NCI-H1092 treated with DMSO at 0.1 percent for 48 hours (cell line): ENCODE measurements at places on chromosomes 13 and 19.
A peak's percentile ranks its signal among the peaks of the same experiment; 100 is the strongest.

GRCh38 chr13:98677398-98677797 lies 75.1 kb downstream of the SLC15A1 start:
- DNase-seq, result no peak

- peak; percentile 71 for DNase-seq
These were observed 8.4 kb downstream of the PEAK3 start for GRCh38 chr19:2273356-2274184.

GRCh38 chr19:52351512-52351911 lies 15.5 kb downstream of the ZNF610 start:
- DNase-seq, result no peak

DNA sequence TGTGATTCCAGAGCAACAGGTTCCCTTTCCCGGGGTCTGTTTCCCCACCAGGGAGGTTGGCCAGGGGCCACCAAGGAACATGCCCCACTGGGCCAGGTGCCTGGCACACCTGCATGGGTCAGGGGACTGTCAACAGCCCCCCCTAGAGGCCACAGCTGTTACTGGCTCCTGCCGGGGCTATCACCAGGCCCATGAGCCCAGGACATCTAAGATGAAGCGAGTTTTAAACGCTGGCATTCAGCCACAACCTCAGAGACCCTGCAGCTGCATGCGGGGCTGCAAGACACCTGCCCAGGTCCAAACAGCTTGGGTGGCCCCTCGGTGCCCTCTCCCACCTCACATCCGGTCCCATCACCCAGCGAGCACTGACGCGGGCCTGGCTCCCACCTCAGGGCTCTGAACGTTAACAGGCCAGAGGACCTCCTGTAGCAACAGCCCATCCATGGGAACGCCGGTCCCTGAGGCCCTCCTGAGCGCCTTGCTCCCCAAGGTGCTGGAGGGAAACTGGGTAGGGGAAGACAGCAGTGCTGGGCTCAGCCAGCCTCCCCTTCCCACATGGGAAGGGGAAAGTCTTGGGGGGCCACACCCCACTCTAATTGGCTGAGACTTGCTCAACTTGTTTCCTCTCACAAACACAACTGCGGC lies 12.0 kb downstream of the KHSRP start:
- peak; percentile 18 for DNase-seq

DNA sequence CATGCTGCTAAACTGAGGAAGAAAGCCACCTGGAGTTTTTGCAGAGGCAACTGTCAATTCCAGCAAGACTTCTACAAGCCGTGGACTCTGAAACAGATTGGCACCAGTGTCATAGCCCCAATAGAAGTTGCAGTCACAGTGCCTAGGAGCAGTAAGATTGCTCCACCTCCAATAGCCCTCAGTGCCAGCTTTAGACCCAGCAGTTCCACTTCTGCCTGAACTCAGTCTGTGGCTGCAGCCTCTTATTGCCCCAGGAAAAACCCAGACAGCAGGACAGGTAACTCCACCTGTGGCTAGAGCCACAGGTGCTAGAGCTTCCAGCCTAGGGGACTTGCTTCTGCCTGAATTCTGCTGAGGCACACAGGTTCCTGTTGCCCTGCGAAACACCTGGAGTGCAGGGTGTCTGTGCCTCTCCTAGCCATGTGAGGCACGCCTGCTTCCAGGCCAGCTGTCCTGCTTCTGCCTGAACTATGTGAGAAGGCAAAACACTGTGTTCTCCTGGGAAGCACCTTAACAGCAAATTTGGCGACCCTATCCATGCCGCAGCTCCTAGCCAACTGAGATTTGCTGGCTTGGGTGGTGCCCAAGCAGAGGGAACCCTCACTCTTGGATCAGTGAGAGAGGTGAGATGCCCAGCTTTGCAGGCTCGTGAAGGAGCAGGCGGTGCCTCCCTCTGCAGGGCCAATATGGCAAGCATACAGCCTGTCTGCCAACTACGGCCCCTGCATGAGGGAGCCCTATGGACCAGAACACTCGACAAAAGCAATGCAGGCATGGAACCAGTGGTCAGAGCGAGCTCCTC lies 607.6 kb downstream of the PCDH17 start:
- no peak for DNase-seq

DNA sequence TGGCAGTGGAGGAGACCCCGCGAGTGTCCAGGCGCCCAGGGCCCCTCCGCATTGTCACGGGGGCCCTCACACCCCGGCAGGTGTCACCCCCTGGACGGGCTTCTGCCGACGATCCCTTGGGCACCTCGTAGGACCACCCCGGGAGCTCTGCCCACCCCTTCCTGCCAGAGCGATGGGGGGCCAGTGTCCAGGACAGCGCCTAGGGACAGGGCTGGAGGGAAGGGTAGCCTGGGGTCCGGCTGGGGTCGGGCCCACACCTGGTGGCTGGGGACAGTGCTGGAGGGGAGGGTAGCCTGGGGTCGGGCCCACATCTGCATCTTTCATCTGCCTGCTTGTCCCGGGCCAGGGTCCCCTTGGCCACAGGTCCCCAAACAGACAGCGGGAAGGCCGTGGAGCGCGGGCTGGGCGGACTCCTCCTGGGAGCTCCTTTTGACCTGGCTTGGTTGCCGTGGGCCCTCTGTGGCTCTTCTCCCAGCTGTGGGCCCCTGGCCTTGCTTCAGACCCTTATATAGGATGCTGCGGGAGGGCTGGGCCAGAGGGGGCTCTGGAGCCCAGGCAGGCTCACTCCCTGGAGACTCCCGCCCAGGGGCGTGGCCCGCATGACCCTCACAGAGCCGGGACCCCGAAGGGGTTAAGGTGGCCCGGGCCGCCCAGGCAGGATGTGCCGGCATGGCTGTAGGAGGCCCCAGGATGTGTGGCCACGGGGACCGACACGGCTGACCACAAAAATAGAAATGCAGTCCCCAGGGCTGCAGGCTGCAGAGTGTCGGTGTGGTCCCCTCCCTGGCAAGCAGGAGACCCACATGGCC lies 74.1 kb upstream of the MCF2L start:
- DNase-seq, result no peak

- DNase-seq, result no peak
These were observed 3.0 kb downstream of the PEG3 start for GRCh38 chr19:56837492-56838023.

- peak; percentile 92 for DNase-seq
These were observed 816.9 kb upstream of the SLC10A2 start for GRCh38 chr13:103883164-103883563.

DNA sequence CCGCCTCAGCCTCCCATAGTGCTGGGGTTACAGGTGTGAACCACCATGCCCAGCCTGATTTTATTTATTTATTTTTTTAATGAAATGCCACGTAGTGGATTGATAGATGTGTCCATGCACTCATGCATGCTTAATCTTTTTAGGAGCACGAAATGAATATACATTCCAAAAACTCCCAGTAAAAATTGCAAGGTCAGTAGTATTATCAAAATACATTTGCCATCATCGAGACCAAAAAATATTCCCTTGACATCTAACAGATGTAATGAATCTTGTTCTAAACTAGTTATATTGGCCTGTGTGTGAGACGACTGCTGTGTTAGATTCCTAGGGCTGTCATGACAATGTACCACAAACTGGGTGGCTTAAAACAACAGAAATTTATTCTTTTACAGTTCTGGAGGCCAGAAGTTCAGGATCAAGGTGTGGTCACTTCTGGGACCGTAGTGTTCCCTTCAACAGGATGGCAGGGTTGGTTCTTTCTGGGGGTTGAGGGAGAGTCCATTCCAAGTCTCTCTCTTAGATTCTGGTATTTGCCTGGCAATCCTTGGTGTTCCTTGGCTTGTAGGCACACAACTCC lies 56.1 kb upstream of the UBL3 start:
- DNase-seq, result no peak

DNA sequence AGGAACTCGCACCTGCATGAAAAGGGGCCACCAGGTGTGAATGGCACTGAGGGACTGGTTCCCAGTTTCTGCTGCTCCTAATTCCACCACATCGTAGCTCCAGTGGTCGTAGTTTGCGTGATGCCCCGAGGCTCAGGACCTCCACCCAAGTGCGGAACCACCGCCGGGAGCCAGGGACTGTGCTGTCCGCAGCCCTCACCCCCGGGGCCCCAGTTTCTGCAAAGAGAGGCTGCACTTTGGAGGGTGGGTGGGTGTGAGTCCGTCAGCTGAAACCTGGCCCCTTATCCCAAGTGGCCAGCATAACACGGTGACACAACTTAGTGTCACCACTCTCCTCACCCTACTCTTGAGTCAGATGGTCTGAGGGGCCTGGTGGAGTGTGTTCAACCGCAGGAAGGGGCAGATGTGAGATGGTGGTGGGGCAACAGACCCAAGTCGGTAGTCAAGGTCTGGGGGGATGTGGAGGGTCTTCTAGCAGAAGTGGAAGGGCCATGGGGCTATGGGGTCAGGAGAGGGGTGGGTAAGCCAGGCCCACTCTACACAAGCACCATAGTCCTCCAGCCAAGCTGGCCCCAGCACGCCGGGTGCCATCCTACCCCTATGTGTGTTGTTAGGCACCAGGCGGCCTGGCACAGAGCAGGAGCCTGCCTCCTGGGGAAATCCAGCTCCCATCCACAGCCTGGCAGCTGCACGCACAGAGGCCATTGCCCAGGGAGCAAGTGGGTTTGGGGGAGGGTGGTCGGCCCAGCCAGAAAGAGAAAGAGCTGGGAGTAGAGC lies 1301.6 kb downstream of the UQCRFS1 start:
- DNase-seq, result no peak

GRCh38 chr19:15986701-15987100 lies 37.9 kb downstream of the OR10H4 start:
- no peak for DNase-seq

GRCh38 chr19:35908973-35909683 lies 1.0 kb upstream of the TYROBP start:
- DNase-seq, result no peak

DNA sequence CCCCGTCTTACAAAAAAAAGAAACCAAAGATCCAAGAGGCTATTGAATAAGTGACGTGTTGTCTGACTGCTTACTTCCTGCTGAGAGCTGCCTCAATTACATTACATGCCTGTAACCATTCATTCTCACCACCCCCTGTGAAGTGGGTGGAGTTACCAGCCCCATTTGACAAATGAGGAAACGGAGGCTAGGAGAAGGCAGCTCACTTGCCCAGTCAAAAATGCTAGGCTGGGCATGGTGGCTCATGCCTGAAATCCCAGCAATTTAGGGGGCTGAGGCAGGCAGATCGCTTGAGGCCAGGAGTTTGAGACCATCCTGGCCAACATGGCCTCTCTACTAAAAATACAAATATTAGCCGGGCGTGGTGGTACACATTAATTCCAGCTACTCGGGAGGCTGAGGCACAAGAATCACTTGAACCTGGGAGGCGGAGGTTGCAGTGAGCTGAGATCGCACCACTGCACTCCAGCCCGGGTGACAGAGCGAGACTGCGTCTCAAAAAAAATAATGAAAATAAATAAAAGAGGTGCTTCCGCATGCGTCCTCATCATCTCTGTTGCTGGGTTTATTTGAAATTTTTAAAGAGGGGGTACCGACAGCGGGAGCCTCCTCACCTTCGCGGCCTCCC lies 499 bp downstream of the LSM7 start:
- DNase-seq, result peak; percentile 41

- no peak for DNase-seq
These were observed 1386.7 kb downstream of the SLITRK5 start for GRCh38 chr13:89057862-89058261.

- no peak for DNase-seq
These were observed 109.4 kb downstream of the CRYL1 start for GRCh38 chr13:20416223-20416745.

GRCh38 chr19:48419158-48419920 lies 25.9 kb downstream of the GRIN2D start:
- no peak for DNase-seq

DNA sequence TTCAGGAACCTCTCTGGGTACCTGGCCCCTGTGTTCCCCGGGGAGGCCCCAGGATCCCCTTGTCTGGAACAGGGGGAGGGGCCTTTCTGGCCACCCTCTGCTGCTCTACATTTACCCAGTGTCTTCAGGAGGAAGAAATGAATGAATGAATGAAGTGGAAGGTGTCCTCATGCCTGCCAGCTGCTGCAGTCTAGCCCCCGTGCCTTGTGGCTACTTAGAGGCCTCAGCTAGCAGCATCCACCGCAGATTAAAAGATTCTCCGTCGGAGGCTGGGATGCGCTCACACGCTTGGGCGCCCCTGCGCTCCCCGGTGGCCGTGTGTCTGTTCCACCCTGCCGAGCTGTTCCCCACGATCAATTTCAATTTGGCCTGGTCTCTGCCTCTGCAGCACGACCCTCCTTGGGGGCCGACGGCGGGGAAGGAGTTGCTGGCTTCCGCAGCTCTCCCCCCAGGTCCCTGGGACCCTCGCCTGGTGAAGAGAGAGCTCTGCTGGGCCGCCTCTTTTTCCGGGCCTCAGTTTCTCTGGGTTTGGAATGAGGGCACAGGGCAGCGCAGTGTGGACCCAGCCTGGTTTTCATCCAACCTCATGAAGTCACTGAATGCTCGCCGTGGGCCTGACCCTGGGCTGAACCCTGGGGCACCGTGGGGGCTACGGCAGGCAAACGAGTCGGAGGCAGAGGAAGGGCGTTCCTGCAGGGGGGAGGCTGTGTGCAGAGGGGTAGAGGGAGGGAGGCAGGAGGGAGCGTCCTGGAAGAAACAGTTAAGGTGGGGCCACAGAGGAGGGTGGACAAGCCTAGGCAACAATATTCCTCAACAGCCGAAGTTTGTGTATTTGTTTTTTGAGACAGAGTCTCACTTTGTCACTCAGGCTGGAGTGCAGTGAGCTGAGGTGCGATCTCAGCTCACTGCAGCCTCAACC lies 28.3 kb downstream of the EFNA2 start:
- DNase-seq, result no peak

- no peak for DNase-seq
These were observed 77.5 kb downstream of the ZAR1L start for GRCh38 chr13:32237681-32238080.

DNA sequence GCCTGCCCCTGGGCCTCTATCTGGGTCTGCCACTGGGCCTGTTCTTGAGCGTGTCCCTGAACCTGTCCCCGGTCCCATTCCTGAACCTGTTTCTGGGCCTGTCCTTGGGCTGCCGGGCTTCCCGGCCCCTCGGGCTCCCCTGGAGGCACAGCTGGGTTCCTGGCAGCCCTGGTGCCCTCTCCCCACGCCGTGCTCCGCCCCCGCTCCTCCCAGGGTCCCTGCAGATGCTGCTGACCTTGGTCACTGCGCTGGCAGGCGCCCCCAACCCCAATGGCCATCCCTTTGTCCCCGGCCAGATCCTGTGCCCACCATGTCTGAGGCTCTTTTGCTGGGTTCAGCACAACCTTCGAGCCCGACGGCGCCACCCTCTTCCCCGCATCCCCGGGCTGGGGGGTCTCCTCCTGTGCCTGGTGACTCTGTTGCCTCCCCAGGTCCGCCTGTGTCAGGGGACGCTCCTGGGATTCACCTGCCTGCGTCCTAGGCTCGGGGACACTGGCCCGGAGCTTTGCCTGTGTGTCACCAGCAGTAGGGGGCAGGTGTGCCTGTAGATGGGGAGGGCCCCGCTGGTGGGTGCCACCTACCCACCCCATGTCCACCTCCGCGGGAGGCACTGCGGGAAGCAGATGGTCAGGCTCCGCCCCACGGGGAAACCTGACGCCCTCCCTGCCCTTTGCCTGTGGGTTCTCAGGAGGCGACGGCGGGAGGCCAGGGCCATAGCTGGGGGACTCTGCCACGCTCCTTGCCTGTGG lies 41.0 kb upstream of the GRTP1 start:
- no peak for DNase-seq

DNA sequence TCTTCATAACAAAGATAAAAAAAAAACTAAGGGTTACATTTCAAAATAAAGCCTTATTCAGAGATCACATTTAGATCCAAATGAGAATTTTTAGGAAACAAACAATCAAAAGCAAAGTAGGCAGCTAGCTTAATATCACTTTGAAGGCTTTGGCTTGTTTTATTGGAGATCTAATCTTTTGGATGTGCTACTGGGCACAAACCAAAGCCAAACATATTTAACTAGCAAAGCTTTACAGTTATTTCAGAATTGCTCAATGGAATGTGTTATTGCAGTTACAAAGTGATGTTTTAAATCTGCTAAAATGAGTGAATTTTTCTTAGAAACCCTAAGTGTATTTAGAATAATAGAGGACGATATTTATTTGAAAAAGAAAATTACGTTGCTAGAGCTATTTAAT lies 114.7 kb upstream of the KLHL1 start:
- DNase-seq, result no peak
